ENCODE measurements at places on chromosomes 12 and 14. TPM values are rescaled to one million over a fixed set of nuclear protein-coding genes. Genes with fewer than 3 reads are reported as not detected.

POTEM gene
- total RNA-seq: not detected

MIP gene
- not detected for total RNA-seq

PCBP2 gene
- total RNA-seq: 281 TPM

REP15 gene
- total RNA-seq: 1.0 TPM

TUBA1B gene
- 674 TPM for total RNA-seq

CCDC77 gene
- 14.6 TPM for total RNA-seq

RERGL gene
- total RNA-seq: 1.0 TPM

CEBPE gene
- under 0.01 TPM for total RNA-seq

IL26 gene
- not detected for total RNA-seq

SNAPC1 gene
- total RNA-seq: 5.2 TPM

DCAF4 gene
- 11.5 TPM for total RNA-seq

Measured in skeletal muscle tissue (tissue), 5 donors.